Fibroblast of skin of abdomen (primary cell): ENCODE measurements at places on chromosomes 5 and 9.

DNA sequence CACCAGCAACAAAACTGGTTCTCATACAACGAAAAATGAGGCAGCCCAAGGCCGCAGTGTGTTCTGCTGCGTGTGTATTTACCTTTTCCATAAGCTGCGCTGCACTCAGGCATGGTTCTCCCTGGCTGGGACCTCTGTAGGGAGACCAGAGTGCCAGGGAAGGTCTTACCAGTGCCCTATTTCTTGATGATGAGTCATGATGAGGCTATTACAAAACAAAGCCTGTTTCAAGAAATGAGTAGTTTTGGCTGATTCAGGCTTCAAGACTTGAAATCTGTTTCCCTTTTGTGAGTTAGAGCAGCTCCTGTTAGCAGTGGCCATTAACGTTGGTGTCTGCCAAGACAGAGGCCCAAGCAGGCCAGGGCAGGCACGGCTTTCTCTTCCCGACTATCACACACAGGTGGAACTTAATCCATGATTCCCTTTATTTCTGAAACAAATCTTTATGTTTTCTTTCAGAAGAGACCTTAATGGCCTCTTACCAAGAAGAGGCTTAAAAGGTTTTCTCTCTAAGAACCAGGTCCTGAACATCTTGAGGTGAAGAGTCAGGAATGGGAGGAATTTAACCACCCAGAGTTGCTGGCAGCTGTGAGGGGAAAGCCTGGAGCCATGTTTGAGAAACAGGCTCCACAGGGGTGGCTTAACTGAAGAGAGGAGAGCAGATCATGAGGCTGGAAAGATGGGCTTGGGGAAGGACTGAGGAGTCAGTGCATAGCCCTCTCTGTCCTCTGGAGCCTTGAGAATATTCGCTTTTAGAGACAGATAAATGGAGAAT lies 41.4 kb upstream of the TIFAB start:
- DNase-seq = peak; percentile 76

DNA sequence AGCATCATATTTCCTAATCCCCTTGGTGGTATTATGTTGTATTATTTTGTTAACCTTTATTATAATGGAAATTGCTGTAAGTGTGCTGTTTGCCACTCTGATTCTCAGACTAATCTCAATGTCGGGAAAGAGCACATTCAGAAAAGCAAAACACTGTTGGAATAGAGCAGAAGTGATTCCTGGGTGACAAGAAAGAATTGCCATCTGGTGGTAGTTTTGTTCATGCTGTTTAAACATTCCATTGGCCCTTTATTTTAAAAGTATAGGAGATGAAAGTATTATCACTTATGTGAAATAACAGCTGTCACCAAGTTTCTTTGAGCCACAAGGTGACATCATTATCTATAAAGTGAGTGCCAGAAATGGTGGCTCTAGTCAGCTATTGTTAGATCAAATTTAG lies 301.3 kb upstream of the SGCD start:
- DNase-seq = no peak

GRCh38 chr5:115684513-115685037 lies 58.7 kb upstream of the TMED7 start:
- no peak for DNase-seq

- no peak for DNase-seq
Measured at GRCh38 chr5:127558273-127558672, 40.8 kb downstream of the PRRC1 start.

GRCh38 chr9:18982262-18982620 lies 50.8 kb downstream of the SAXO1 start:
- DNase-seq = no peak

DNA sequence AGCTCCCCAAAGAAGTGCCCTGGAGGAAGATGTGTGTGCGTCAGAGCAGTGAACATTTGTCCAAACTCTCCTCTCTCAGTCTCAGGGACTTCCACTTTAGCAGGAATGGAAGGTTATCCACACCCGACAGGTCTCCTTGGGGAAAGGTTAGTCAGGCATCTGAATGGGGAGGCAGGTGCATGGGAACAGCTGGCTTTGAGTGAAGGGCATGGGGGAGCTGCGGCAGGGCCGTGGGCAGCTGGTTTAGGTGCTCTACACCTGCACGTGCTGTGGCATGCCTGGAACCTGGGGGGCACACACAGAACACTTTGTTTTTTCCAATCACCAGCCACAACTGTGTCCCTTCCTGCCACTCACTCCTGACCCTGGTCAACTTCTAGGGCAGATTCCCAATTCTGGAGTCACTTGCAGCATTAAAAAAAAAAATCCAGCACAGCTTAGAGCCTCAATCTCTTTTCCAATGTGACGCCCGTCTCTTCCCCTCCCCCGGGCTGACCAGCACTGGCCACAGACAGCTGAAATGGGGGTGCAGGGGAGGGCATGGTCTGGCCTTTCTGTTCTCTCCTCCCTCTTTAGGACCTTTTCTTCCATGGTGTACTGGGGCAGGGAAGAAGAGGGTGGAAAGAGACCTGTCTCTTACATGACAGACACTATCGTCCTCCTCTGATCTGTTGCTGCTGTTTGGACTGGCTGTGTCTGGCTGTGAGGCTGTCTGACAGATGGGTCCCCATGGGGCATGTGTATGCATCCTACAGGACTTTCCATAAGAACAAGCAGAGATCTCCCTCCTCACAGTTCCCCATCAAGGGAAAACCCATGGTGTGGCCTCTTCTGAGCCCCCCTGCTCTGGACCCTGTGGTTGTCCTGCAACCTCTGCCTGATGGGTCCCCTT lies 9.5 kb upstream of the IL3 start:
- no peak for DNase-seq

GRCh38 chr5:139696894-139697658 lies 48.9 kb downstream of the CXXC5 start:
- DNase-seq = peak; percentile 96

DNA sequence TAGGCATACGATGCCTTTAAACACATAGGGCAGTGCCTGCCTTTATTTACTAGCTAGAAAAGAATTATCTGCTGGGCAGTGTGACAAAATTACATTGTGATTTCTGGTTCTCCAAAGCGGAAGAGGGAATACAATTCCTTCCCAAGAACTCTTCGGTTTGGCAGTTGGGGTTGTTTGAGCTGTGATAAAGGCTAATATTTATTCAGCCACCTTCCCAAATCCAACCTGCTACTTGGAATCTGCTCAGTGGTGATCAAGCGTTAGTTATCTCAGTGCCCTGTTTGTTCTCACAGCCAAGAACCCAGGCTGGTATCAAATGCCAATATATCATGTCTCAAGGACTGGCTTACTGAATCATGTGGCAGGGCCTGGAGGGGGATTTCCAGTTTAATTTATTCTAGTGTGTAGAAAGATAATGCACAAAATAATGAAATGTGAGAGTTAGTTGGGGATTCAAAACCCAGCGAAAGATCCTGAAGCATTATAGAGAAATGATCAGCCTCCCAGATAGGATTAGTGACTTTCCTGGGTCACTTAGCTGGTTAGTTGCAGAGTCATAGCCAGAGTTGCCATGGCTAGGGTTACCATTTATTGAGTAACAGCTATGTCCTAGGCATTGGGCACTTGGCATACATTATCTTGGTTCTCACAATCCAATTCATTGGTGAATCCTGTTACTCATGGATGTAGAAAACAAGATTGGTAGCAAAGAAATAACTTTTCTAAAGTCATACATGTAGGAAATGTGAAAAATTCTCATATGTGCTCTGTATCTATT lies 457.0 kb upstream of the KLF4 start:
- no peak for DNase-seq

DNA sequence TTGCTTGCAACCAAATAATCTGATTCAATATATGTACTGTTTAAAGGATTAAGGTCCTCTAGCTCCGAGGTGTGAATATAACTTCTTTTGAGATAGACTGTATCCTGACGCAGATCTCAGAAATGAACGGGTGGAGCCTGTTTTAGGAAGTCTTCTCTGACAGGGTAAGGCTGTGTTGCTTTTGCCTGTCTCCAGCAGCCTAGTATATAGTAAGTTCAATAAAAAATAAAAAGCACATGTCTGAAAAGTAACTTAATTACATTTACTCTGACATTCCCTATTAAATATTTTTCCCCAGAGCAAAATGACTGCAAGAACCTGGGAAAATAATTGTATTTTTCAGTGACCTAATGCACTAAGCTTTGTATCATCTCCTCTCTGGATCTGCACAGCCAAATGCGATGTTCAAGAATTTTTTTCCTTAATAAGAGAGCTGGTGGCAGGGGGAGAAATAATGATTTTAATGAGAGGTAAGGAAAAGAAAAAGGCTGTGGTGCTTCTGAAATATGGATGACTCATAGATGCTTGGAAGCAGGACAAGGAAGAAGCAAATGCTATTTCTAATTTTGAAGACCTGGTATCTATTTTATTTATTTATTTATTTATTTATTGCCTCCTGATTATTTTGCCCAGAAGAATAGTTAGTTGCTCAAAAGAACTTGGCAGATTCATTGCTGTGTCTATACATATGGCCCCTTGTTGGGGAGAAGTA lies 7.3 kb downstream of the PPP3R2 start:
- peak; percentile 38 for DNase-seq

DNA sequence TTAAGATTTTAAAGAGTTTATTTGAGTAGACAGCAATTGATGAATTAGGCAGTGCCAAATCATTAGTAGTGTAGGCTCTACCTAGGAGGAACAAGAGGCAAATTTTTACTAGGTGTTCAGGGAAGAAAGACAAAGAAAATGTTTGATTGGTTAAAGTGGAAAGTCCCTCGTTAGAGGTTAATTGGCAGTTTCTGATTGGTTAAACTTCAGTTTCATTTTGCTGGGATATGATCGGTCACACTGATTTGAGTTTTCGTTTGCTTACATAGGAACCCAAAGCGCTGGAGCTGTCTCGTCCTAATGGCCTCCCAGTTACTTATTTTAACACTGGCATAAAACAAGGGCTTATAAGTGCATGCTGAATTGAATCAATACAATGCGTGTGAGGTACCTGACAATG lies 15.1 kb downstream of the DMAC1 start:
- no peak for DNase-seq

- DNase-seq = no peak
Measured at GRCh38 chr5:160326981-160327380, 14.6 kb upstream of the CCNJL start.

DNA sequence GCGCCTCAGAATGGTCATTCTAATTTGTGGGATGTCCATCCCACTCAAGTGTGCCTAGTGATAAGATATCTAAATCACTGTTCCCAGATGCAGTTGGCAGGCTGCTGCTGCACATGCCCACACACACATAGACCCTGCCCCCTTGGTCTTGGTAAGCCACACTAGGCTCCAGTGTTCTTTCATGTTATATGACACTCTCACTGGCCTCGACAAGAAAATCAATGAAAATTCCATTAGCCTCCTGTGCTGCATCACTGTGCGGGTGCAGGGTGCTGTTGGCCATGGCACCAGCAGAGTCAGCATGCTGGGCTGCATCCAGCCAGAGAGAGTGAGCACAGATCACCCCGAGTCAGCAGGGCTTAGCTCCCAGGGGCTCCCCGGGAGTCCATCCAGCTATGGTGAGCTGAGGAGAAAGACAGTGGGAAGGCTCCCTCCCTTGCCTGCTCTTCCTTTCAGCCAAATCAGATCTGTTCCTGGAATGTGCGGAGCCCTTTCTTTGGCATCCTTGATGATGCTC lies 59.9 kb downstream of the ABLIM3 start:
- no peak for DNase-seq

DNA sequence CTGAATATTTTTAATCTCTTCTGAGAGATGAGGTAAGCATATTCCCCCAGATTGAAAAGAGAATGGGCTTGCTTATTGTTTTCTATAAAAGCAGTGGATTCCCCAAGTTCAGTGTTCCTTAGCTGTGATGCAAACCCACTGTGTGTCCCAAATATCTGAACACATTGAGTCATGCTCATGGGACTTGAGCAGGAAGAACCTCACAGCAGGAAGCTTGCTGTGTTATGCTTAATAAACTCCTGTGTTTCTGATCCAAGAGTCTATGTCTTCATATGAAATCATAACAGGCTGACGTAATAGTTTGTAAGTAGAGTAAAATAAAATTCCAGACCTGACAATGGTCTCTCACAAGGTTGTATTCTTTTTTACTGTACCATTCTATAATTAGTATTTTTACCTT lies 24.8 kb upstream of the LOX start:
- peak; percentile 68 for DNase-seq

- DNase-seq = no peak
Measured at GRCh38 chr9:101677861-101678260, 60.6 kb downstream of the GRIN3A start.

DNA sequence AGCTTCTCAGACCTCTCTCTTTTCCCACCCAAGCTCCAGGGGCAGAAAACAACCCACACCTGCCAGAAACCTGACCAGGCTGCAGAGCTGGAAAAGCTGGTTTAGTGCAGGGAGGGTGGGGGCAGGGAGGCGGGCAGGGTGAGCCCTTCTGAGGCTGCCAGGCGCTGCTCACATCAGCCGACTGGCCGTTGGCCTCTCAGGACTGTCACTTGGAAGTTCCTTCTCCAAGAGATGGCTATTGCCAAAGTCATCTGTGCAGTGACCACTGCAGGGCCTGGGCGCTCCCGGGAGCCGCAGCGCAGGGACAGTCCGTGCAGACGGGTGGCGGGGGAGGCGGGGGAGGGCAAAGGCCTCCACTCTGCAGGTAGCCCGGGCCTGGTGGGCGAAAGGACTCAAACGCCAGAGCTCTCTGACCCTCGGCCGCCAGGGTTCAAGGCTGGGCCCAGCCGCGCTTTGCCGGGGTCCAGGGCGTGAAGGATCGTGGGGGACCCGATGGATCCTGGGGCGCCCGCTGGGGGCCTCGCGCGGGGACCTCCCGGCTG lies 205.0 kb upstream of the IER5L start:
- no peak for DNase-seq

DNA sequence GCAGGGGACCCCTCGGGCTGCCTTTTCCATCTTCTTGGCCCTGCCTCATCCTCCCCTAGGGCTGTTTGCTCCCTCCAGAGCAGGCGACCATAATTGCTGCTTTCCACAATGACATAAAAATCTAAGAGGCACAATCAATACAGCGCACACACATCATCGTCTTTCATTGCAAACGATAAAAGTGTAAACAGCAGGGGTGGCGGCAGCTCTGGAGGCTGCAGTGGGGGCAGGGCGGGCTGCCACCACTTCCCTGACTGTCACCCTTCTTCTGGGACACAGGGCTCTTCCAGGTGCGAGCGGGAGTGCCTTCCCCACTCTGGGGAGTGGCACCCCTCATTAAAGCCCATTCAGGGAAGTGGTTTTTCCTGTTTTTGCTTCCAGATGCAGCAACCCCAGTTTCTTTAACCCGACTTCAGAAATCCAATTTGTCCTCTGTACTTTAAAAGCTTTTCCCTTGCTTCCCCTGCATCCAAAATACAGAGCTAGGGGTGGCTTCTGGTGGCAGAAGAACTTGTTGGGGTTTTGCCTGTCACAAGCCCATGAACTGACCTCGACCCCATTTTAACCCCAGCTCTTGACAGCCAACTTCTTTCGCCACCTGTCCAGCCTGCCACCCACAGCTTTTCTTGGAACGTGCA lies 45.7 kb downstream of the TSPAN17 start:
- DNase-seq = no peak

GRCh38 chr5:76908166-76908565 lies 44.7 kb upstream of the CRHBP start:
- DNase-seq = no peak

DNA sequence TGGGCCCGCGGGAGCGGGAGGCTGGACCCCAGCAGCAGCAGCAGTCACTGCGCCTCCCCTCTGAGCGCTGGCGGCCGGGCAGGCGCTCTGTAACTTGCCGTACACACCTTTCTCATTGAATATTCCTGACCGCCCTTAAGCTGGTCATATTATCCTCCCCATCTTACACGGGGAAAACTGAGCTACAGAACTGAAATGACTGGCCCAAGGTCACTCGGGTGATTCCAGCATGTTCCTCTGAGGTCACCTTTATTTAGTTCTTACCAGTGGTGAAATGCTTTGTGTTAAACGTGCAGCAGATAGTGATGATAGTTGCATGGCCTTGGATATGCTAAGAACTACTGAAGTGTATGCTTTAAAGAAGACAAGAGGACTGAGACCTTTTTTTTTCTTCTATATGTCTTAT lies 607 bp downstream of the UQCRQ start:
- no peak for DNase-seq
